ENCODE measurements at places on chromosomes 4 and X.

DNA sequence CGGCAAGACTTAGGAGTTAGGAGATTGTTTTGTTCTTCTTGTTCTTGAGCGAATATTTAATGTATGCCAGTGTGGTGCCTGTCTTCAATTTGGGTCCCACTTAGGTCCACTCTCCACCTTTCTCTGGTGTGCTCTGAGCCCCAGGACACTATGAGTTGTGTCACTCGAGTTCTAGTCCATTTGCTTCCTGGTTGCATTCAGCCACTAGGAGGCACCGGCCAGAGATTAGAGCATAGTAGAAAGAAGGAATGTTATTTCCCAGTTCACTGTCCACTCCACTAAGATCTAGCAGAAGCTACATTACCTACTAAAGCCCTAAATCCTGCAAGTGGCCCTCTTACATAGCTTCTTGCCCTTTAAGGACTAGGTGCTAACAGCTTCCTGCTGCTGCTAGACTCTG, 326.9 kb downstream of the NAF1 start:
- no peak for DNase-seq

- no peak for DNase-seq
These were observed 216.1 kb upstream of the PSAPL1 start for GRCh38 chr4:7650606-7651385.

DNA sequence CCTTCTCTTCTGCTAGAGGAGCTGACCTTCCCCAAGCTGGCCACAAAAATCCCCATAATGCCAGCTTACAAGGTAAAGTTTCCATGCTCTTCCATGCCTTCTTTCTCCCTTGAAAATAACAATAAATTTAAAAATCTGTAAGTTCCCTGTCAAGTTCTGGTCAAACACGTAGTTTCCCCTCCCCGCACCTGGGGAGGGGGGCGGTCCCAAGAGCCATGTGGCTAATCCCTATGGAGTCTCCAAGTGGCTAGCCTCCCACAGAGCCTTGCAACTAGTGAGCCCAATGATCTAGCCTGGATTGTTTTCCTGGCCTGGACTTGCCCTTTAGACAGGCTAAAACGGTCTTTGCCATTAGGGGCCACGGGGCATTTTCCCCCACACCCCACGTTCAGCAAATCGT, 2.1 kb upstream of the NRK start:
- DNase-seq: no peak

- no peak for DNase-seq
These were observed 330.3 kb downstream of the PDHA2 start for GRCh38 chr4:96170198-96170597.

DNA sequence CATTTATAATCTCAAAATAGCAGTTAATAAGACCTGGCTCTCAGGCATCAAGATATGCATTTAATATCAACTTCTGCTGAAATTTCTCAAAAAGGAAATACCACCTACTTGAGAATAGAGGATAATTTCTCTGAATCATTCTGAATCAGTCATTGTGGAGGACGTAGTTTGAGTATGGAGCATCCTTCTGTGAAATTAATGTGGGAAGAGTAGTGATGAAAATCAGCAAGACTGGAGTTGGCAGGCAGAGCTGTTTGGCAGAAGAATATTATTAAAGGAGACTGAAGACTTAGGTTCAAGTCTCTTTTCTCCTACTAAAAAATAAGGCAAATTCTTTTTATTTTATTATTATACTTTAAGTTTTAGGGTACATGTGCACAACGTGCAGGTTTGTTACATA, 325.6 kb upstream of the ATOH1 start:
- DNase-seq: no peak

DNA sequence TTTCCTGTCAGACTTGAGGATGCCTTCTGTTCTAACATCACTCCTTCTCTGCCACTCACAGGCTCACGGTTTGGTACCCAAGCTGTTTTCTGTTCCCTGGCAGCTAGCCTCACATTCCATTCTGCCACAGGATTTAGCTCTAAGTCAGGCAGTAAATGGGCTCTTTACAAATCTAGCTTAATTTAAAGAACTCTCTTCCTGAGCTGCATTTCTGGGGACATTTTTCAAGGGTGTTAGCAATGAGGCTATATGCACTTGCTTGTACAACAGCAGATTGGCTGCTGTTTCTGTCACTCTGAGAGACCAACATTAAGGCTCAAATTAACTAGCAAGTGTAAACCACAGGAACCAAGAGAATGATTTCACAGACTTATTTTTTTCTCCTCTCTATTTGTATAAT, 337.8 kb upstream of the NOCT start:
- DNase-seq: no peak

DNA sequence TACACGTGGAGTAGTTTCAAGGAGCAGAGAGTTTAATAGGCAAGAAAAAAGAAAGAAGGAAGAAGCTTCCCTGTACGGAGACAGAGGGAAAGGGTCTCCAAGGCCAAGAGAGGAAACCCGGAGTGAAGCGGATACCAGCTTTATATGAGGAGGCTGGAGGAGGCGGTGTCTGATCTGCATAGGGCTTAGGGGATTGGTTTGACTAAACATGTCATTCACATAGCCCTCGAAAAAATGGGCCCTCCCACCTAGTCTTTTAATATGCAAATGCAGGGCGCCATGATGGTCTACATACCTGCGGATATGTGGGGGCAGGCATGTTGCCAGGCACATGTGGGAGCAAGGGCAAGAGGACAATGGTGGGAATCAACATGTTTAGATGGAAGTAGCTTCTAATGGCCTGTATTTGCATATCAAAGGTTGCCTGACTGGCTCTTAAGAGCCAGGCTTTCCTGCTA, 103.1 kb upstream of the UGT8 start:
- no peak for DNase-seq

DNA sequence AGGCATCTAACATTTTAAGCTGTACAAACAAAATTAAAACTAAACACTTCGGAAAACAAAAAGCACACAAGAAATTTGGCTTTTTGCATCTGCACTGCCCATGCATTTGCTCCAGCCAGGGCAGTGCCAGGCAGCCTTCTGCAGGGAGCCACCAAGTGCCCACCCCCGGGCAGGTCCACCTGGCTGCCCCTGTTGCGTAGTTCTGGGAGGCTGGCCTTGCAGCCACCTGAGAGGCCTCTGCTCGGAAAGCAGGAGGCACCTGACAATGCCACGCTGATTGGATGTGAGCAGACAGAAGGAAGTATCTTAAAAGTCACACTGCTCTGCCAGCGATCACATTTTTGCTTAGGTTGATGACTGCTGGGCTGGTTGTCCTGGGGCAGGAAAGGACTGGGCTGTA, 3.5 kb downstream of the TMEM271 start:
- DNase-seq: no peak

DNA sequence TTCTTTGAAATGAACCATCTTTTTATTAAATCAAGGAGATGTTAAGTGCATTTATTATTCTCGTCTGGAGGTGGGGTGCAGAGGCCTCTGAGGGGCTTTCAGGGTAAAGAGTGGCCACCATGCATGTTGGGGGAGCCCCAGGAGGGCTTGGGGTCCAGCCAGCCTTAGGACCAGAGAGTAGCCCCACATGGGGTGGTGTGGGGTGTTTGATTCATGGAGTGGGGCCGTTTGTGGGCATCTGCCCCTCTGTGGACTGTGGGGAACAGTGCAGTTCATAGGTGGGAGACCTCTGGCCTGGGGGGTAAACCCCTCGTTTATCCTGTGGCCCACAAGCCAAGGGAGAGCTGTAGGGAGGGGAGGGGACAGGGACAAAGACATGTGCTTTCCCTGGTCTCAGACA, 26.9 kb downstream of the HTRA3 start:
- DNase-seq: no peak

Data from CD4-positive, alpha-beta T cell treated with Interleukin-1 beta for 1 hour (primary cell).